ENCODE measurements at places on chromosomes 11 and 22.

GRCh38 chr11:35177370-35177769 lies 38.4 kb downstream of the CD44 start:
- DNase-seq, result no peak

DNA sequence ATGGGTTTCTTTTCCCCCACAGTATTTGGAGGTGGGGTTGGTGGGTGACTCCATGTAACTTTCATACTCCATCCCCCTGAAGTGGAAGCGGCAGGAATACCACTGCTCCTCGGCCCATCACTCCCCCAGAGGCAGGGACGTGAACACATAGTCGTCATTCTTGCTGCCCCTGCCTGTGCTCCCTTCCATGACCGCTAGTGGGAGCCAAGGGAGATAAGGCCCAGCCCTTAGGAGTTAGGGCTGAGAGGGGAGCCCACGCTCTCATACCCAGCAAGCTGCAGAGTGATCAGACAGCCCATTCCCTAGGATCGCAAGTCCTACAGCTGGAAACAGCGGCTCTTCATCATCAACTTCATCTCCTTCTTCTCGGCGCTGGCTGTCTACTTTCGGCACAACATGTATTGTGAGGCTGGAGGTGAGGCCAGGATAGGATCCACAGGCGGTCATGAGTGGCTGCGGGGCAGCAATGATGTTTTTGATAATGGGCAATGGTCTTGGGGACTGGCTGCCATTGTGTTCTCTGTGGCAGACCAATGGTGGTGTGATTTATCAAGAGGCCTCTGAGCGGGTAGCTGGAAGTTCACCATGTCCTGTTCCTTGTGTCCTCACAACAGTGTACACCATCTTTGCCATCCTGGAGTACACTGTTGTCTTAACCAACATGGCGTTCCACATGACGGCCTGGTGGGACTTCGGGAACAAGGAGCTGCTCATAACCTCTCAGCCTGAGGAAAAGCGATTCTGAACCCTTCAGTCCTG lies 15.9 kb downstream of the RHOG start:
- DNase-seq, result no peak

- DNase-seq, result no peak
Observed at GRCh38 chr11:123258877-123259276, 63.8 kb upstream of the CLMP start.

DNA sequence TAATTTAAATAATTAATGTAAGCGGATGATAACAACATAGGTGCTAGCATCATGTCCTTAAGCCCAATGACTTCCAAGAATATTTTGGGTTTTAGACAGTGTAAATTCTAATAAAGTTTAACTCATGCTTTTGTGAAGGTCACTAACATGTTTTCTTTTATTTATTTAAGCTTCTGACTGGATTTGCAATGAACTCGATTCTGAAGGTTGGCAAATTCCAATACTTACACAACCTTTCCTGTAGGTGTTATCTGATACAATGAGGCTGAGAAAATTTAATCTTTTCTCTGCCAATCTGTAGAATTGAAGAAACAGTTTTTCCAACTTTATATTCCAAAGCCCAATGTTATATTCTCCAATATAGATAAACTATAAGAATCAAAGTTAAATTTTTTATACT lies 311.3 kb downstream of the LUZP2 start:
- no peak for DNase-seq

- no peak for DNase-seq
Observed at GRCh38 chr11:28537822-28538221, 429.6 kb downstream of the METTL15 start.

- no peak for DNase-seq
Observed at GRCh38 chr11:65962141-65962564, 619 bp downstream of the SART1 start.

- no peak for DNase-seq
Observed at GRCh38 chr11:33656768-33657167, 43.9 kb downstream of the C11orf91 start.

GRCh38 chr11:126444072-126444471 lies 88.6 kb downstream of the ST3GAL4 start:
- DNase-seq, result no peak

GRCh38 chr11:28699701-28700100 lies 591.5 kb downstream of the METTL15 start:
- DNase-seq, result no peak

GRCh38 chr22:38865201-38866023 lies 6.6 kb downstream of the CBX6 start:
- DNase-seq, result no peak

DNA sequence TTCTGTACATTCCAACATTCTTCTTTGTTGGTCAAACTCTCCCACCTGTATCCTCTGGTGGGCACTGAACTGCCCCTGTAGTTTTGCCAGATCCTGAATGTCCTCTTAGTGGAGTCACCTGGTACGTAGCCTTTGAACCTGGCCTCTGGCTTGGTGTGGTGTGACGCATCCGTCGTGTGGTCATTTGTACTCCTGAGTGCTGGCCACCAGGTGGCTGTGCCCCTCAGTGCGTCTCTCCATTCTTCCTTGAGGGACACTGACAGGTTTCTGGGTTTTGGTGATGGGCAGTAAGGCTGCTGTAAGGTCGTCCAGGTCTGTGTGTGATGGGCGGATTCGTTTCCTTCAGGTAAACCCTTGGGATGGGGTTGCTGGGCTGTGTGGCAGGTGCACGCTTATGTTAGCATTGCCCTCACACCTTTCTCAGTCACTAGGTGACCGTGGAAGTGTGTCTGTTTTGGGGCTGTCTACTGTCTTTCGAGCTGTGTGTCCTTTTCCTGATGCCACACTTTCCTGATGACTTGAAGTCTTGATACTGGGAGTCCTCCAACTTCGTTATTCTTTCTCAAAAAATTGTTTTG lies 13.6 kb upstream of the RANBP1 start:
- DNase-seq, result no peak

DNA sequence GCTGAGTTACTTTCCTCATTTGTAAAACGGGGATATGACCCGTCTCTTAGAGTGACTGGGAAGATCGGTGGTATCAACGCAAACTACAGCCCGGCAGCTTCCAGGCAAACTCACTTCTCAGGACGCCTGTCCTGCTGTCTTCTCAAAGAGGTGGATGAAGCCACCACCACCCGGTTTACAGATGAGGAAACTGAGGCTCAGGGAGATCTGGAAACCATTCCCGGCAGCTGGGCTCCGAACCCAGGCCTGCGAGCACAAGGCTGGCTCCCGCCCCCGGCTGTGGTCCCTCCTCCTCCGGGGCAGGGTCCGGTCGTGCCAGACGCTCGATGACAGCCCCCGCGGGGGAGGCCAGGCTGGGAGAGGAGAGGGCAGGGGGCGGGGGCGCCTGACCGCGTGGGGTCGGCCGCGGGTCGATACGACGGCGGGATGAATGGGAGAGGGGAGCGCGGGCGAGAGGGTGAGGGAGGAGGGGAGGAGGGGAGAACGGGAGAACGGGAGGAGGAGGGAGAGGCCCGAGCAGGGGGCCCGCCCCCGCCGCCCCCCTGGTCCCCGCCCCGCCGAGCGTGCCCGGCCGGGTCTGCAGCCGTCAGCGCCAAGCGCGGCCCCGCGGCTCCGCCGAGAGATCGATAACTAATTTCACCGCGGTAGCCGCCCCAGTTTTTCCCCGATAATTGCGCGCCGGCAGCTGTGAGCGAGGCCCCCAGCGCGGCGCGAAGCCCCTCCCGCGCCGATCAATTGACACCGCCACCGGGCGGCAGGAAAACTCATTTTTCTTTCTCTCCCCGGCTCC lies 14.0 kb downstream of the IGLL1 start:
- no peak for DNase-seq

DNA sequence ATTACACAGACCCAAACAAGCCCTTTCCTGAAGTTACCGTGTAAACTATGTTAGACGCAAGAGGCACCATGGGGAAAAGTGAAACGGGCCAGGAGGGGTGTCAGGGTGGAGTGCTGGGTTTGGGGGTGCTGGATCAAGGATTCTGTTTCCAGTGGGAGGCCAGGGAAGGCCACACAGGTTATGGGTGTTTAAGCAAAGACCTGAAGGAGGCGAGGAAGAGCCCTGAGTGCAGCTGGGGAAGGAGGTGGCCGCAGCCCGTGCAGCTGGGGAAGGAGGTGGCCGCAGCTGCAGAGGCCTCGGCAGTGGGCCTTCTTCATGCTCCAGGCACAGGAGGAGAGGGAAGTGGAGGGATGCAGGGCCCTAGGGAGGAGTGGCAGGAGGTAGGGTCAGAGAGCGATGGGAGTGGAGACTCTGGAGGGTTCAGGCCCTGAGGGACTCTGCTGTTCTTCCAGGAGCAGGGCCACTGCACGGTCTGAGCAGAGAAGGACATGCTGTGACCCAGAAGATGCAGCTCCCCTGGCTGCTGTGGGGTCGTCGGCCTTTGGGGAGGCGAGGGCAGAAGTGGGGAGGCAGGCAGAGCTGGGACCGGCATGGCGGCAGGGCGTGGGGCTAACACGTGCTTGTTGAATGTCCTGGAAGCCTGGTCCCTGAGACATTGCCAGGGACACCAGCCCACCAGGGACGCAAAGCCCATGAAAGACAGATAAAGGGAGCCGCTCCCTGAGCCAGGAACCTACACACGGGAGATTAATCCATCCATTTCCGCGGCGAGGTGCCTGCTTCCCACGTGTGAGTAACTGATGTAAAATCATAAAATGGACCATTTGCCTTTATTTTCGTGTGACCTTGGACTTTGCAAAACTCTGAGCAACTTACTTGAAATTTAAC lies 1049.1 kb downstream of the BRD1 start:
- no peak for DNase-seq

DNA sequence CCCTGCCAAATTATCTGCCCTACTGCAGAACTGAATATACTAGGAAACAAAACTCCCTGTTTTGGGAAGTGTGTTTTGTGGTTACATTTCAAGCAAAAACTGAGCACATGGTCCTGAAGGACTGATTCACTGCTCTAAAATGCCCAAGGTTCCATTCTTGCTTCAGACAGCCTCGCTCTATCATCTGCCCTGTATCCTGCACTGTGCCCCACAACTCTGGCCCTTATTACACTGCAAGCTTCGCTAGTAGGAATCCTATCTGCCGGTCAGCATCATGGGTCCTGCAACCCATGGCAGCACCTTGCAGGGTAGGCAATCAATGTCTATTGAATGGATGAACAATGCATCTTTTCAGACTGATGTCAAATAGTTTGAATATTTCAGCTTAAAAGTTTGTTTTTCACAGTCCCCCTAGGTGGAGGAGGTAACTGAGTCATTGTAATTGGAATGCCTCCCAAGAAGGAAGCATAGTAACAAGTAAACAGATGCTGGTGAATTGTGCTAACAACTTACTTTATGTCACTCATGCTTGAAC lies 21.3 kb downstream of the LAYN start:
- DNase-seq, result no peak

DNA sequence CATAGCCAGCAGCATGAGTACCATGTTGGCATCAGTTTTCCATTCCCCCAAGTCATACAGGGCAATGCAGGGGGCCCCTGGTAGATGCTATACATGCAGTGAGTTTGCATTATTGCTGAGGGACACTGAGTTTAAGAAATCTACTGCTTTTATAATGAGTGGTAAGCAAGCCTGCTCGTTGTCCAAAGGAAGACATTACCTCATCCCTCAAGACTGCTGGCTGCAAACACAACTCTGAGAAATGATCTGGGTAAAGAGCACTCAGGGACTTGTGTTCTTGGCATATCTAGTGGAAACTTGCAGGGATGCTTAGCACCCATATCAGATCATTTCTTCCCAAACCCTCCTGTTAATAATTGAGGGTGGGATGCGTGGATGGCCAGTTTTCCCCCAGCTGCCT lies 77.9 kb downstream of the CWC15 start:
- no peak for DNase-seq

DNA sequence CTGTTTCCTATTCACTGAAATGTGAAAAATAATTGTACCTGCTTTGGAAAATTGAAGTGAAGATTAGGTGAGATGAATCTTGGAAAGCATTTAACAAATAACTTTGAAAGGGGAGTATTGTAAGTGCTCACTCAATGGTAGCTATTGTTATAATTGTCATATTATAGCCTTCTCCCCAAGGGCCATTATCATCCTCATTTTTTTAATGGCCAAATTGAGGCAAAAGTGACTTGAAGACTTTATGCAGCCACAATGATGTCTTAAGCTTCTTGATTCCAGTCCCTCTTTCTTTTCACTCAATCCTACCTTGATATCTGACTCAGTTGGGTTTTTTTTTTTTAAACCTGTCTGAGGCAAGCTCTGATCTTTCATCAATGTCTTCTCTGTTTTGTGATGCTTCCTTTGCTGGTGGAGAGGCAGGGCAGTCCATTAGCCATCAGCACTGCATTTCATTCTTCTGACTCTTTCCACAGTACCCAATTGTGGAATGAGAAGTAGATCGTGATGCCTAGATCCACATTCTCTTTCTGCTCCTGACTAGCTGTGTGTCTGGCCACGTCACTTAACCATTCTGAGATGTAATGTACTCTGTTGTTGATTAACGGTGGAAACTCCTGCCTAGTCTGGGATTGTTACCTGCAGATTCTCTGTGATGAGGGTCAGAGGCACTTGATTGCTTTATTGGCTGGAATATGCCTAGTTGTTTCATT lies 101.4 kb downstream of the DBX1 start:
- no peak for DNase-seq

DNA sequence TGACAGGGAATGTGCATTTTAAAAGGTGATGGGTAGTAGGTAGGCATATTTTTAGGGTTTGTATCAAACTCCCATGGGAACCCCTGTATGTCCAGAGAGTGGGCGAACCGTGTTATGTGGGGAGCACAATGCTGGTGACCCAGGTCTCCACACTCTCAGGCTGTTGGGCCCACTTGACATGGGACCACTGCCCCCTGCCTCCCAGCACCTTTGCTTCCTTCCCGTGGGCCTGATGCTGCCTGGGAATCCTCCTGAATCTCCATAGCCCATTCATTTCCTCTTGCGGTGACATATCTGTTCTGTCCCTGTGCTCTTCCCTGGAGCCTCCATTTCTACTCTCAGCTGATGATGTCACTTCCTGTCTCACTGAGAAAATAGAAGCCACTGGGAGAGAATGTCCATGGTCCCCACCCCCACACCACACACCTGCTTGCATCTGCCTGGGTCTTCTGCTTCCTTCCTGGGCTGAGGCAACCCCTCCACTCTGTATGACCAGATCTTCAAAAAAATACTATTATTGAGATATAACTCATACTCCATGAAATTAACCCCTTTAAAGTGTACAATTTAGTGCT lies 55.8 kb upstream of the THY1 start:
- DNase-seq, result no peak

DNA sequence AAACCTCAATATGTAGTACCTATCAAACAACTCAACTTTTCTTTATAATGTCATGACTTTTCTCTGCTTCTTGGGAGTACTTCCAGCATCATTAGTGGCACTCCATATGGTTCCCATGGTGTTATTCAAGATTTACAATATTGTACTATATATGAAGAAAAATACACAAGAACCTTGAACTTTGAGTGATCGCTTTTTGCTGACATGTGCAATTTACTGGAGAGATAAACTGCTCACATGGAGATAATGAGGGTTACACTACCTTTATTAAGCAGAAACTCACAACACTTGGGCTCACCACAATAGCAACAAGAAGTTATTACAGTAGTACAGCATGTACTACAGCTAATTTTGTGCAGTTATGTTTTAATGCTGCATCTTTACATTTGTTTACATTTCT lies 388.2 kb downstream of the DLG2 start:
- no peak for DNase-seq
